ENCODE measurements at places on chromosomes 3 and 15. TPM values are rescaled to one million over a fixed set of nuclear protein-coding genes. Genes with fewer than 3 reads are reported as not detected.

DNA sequence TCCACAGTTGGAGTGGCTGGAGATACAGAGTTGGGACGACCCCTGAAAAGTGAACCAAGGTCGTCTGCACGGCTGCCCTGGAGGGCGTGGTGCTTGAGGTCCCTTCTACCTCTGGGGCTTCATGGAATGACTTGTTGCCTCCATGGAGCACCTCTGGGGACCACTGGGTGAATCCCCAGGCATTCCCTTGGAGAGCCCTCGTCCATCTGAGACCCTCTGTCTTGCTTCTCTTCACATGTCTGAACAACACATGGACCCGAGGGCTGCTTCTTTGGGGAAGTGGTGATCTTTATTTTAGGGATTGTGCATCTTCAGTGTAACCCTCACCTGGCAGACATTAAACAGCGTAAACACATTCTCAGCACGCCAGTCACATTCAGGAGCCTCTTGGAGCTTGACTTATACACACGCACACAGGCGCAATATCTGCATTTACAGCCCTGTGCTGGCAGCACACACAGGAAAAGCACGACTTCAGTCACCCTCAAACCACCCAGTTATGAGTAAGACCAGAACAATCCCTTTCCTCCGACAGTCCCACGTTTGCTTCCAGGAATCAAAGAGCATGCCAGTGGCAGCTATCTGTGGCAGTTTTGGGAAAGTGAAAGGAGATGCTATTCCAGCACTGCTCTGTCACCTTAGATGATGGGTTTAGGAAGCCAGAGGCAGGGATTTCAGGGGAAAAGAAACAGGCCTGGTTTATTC lies 12.6 kb downstream of the FAM107A start:
- peak; percentile 60 for DNase-seq

- no peak for DNase-seq
Measured at GRCh38 chr3:126397610-126398422, 3.1 kb downstream of the CFAP100 start.

DNA sequence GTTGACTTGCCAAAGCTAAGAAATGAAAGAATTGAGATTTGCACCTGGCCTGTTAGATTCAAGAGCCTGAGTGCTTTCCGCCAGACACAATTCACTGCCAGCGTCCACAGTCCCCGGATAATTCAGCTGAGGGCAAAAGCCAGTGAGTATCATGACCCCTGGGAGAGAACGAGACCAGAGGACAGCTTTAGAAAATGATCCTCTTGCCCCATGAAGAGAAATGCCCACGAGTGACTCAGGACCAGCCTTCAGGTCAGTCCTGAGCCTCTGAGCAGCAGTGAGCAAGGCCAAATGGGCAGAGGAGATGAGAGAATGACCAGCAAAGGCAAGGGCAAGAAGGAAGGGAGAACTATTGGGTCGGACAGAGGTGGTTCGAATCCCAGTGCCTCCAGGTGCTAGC lies 273.5 kb downstream of the FAM43A start:
- no peak for DNase-seq

DNA sequence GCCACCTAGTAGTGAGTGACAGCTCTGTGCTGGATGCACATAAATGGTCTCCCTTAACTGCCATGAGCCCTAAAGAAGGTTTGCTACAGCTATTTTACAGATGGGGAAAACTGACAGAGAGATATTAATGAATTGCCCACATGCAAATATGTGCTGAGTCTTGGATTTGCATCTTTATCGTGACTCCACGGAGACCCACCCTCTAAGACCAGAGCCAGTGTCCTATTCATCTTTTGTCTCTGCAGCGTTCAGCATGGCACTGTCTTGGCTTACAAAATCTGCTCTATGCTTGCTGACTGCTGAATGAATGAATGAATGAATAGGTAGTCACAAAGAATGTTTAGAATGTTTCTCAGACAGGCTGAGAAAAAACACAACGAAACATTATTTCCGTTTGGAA lies 48.3 kb downstream of the BTD start:
- DNase-seq: no peak

GRCh38 chr15:31266712-31267111 lies 59.9 kb upstream of the KLF13 start:
- DNase-seq: no peak

DNA sequence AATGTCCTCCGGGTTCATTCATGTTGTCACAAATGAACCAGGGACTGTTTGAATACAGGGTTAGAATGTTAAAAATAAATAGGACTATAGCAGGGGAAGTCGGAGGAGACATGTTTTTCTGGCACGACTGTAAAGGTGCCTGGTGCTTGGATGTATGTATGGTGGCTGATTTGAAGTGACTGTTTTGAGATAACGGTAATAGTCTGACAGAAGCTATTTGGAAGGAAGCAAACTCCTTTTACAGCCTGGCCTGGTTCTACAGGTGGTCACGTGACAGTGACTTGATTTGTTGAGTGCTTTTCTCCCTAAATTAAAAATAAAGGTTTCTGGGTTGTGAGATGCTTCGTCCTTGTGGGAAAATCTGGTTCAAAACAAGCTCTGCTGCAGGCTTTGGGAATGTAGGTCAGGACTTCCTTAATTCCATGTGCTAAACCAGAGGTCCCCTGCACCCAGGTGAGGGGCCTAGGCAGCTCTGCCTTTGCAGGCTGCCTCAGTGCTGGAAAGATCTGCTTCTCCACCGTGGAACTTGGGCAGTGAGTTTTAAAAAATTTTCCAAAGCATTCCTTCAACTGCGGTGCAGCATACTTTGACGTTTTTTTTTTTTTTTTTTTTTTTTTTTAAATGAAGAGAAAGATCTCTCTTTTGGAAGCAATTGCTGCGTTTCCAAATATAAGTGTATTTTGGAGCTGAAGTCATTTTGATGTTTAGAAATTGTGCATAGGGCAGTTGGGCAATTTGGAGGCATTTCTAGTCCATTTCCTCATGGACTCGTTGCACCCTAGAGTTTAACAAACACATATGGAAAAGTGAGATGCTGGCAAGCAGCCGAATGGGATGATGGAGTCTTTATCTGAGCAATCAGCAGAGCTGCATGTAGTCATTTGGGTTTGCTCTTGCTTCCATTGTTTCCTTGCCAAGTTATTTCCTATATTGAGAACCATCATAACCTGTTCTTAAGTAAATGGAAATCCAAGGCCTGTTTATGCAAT lies 30.9 kb downstream of the ITPR1 start:
- peak; percentile 6 for DNase-seq

GRCh38 chr3:163043074-163043473 lies 1546.5 kb downstream of the OTOL1 start:
- no peak for DNase-seq

- DNase-seq: no peak
Measured at GRCh38 chr3:152264378-152264777, 4.4 kb upstream of the MBNL1 start.

GRCh38 chr15:92429378-92430068 lies 35.8 kb downstream of the ST8SIA2 start:
- DNase-seq: peak; percentile 86

GRCh38 chr3:127425505-127426443 lies 137.9 kb upstream of the PRR20G start:
- no peak for DNase-seq

DNA sequence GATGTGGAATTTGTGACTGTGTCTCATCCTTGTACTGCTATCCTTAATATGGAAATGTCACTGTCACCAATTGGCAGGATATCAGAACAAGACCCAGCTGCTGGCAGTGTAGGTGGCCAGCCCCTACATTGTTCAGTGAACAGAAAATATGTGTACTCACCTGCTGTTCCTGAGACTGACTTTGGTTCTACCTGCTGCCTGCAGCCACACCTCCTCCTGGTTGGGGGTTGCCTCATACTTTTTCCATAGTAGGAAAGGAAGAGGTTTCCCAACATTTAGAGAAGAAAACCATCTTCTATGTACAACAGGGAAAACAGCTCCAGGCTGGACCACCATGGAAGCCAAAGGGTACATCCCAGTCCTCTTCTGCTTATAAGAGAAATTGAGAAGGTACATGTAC lies 35.9 kb downstream of the SLC12A1 start:
- DNase-seq: no peak

DNA sequence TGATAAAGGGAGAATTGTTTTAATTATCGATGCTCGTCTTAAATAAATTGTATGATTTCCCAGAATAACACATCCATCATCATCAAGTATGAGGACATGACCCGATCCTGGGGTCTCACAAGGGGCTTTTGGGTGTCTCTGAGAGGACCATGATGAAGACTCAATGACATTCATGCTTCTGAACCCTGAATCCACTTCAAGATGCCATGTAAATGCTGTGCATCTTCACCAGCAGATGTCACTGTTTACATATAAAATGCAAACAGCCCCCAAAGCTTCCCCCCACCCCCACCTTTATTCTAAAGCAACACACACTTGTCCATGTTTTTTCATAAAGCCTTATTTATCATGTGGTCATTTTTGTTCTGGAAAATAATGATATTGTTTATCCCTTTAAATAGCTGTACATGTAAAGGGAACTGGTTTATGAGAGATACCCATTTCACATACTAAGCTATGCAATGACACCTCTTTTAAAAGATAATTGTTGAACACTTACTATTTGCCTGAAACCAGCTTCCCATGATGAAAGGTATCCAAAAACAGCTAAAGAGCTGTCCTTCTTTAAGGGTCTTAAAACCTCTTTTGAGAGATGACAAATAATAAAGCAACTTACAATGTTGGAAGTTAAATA lies 69.7 kb upstream of the UBE3A start:
- DNase-seq: no peak

DNA sequence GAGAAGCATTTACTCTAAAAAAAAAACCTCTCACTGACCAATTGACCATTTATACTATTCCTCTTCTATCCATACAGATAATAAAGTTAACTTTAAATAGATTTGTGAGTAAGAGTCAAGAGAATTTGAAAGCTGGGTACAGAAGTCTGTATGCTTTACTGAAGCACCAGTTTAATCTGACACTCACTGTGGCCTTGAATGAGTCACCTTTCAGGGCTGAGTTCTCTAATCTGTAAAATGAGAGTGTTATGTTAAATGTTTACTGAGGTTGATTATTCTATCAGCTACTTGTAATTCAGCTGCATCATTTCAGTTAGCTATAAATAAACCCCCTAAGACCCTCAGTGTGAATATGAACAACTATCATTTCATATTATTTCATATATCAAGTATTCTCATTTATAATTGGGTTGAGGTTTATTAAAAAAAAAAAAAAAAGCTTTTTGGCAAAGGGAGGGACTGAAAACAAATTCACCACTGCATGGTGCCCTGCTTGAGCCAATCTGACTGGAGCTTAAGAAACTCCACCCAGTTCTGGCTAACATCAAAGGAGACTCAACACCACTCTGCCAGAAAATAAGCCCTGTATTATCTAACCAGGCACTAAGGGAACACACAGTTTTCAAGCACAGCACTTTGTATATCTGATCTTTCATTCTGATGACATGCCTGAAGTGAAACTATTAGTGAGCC lies 2.8 kb downstream of the MAP4 start:
- peak; percentile 44 for DNase-seq

DNA sequence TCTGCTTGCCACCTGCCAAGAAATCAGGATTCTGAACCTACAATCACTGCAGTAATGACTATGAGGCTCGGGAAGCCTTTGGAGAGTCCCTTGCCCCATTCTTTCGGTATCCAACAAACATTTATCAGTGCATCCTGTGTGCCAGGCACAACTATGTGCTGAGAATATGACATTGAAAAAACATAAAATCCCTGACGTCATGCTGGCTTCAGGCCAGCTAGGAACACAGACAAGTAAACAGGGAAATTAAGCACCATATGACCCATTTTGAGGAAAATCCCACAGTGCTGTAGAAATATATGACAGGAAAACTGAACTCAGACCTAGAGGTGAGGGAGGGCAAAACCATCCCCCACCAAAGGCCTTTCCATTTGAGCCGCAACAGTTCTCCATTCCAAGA lies 34.1 kb upstream of the DET1 start:
- DNase-seq: no peak

Gene ARL14
- not detected for total RNA-seq

Gene GPR62
- total RNA-seq: not detected

Gene PRRT3
- total RNA-seq: 0.23 TPM

Gene PCOLCE2
- total RNA-seq: 205 TPM

Gene FBXW12
- total RNA-seq: not detected

Gene CEMIP
- 5.4 TPM for total RNA-seq

Gene KAT2B
- total RNA-seq: 5.6 TPM

Gene PRR20G
- total RNA-seq: not detected
